ENCODE measurements at places on chromosomes 6 and 20.

DNA sequence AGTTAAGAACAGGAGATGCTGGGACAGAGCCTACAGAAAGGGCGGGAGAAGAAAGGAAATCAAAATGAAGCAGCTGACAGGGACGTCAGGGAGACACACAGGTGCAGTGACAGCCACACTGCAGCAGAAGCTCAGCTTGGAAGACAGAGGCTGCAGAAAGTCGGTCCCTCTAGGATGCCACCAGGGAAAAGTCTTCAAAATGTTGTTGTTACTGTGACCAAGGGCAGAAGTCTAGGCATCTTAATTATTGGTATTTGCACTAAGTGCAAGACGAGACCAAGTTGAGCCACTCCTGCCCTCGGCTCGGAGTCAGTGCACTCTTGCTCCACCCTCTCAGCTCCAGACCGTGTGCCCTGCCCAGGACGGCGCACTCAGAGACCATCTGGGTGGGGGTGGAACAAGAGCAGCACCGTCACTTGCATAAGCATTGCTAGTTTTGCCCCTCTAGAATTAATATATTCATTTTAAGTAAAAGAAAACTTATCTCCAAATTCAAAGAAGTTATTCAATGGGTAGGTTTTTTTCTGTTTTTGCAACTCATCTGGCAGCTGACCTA, 2.6 kb downstream of the PRR18 start:
- no peak for DNase-seq

DNA sequence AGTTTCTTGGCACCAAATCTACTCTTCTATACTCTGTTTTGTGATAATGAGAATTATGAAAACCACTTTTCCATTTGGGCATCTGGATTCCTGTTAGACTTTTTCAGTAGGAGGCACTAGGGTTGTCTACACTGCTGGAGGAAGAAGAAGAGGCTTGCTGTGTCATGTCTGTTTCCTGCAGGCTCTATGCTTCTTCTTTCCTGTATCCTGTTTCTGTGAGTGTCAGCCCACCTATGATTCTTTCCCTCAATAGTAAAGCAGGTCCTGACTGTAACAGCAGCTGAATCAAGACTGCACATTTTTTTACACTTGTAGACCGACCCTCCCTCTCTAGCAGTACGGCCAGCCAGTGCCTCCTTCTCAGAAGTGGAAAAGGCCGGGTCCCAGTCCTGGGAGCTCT, 603.9 kb downstream of the HDGFL1 start:
- DNase-seq = no peak

DNA sequence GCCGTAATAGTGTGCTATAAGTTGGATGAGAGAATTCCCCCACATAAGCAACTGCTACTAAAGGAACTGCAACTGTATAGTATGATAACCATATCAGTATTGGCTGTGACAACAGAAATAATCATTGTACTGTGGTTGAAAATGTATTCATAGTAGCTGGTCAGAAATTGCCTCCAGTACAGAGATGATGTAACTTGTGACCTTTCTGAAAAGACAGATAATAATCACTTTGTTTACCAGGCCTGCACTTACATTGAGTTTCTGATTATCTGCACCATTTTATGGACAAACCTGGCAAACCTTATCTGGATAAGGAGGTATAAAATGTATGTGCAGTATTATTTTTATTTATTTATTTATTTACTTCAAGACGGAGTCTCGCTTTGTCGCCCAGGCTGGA, 19.0 kb downstream of the CFAP206 start:
- DNase-seq = no peak

GRCh38 chr6:34904990-34905613, 16.0 kb downstream of the ANKS1A start:
- no peak for DNase-seq

GRCh38 chr20:34324541-34324940, 21.4 kb upstream of the AHCY start:
- no peak for DNase-seq

- DNase-seq = no peak
These were observed 92.5 kb downstream of the TCP11 start for GRCh38 chr6:35048631-35049083.

- no peak for DNase-seq
These were observed 147.2 kb upstream of the RPS6KA2 start for GRCh38 chr6:166774292-166774691.

- DNase-seq = no peak
These were observed 3.3 kb upstream of the TREM1 start for GRCh38 chr6:41289815-41290214.

All from SW 1271 (cell line).